GM12891 (cell line): ENCODE measurements at places on chromosomes 2 and 18.
A peak's percentile ranks its signal among the peaks of the same experiment; 100 is the strongest.

- no peak for DNase-seq
Observed at GRCh38 chr18:61360404-61361383, 27.5 kb downstream of the CDH20 start.

GRCh38 chr18:39039813-39040212 is 1474.2 kb upstream of the CELF4 start:
- DNase-seq, result no peak

DNA sequence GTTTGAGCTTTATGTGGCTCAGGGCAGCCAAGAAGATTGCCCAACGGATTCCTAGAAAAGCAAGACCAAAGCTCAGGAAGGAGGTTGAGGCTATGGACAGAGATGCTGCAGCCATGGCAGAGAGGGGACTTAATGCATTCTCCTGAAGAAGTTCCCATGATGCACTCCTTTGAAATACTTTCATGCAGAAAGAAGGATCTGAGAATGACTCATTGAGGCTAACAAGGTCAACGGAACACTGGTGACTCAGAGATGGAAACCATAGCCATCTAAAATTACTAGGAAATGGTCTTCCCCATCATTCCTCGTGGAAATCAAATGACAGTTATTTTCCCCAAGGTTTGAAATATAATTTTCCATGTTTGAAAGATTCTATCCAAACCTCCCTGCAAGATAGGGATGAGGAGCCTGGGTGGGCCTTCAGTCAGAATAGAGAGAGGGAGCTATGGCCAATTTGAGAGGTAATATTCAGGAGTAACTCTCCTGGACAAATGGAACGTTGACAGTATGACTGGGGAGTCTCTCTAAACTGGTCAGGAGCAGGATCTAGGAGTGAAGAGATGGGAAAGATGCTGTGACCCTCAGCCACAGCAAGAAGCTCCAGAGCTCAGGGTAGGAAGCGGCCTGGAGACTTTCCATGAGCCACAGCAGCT is 63.0 kb downstream of the REEP1 start:
- no peak for DNase-seq

GRCh38 chr2:147374423-147374811 is 470.4 kb upstream of the ACVR2A start:
- DNase-seq, result no peak

DNA sequence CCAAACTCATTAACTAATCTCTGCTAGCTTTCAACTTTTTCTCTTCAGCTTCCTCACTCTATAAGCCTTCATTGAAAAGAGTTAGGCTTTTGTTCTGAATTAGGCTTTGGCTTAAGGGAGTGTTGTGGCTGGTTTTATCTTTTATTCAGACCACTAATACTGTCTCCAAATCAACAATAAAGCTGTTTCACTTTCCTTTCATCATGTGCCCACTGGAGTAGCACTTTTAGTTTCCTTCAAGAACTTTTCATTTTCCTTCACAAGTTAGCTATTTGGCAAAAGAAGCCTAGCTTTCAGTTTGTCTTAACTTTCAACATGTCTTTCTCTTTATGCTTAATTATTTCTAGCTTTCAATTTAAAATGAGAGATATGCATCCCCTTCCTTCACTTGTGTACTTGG is 271.7 kb upstream of the FSIP2 start:
- DNase-seq, result no peak

GRCh38 chr2:1603521-1603920 is 140.8 kb downstream of the PXDN start:
- DNase-seq, result no peak

DNA sequence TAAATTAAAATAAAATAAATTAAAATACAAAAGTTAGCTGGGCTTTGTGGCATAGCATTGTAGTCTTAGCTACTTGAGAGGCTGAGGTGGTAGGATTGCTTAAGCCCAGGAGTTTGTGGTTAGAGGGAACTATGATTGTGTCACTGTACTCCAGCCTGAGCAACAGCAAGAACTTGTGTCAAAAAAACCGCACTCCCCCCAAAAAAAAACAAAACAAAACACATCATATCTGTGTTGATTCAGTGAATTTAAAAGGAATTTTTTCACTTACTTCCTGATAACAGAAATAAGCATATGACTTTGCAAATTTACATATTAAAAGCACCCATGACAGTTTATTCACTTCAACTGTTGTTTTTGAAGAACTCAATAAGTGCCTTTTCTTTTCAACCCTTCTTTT is 68.1 kb upstream of the PELI1 start:
- DNase-seq, result no peak

DNA sequence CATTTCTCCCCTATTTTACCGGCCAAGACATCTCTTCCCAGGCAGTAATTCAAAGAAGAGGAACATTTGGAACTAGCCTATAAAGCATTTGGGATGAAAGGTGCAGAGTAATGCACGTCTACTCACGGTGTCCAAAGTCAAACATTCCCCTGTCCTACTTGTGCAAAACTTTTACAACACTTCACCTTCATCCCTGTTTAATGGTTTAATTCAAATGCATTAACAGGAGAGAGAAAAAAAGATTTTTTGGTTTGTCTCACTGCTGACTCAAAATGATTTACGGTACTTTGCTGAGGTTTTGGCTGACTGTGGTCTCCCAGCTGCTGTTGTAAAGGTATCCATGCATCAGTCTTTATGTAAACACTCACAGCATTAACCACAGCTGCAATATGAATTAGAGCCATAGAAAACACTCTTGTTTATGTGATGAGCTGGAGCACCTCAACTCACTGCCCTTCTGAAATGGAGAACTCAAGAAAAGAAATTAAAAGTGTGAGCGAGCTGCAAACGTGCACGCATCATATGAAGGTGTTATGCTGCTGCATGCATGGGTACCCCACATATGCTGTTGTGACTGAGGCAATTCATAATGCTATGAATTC is 220.5 kb downstream of the PIEZO2 start:
- DNase-seq, result peak; percentile 46

DNA sequence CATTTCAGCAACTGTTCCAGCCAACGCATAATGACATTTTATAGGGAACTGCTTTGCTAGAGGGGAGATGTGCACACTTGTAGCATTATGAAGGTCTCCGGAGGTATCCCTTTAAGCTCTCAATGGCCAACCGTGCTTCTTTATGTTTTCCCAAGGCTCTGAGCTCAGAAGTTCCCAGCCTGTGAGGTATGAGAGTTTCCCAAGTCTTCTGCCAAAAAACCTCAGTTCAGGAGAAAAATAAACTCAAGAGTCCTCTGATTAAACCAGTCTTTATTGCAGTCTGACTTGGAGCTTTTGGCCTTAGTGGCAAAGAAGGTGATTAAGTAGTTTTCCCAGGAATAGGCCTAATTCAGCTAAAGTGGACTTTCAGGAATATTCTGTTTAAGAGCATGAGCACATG is 35.4 kb upstream of the ZNF532 start:
- DNase-seq, result no peak

GRCh38 chr2:224302952-224303351 is 99.0 kb downstream of the FAM124B start:
- no peak for DNase-seq

DNA sequence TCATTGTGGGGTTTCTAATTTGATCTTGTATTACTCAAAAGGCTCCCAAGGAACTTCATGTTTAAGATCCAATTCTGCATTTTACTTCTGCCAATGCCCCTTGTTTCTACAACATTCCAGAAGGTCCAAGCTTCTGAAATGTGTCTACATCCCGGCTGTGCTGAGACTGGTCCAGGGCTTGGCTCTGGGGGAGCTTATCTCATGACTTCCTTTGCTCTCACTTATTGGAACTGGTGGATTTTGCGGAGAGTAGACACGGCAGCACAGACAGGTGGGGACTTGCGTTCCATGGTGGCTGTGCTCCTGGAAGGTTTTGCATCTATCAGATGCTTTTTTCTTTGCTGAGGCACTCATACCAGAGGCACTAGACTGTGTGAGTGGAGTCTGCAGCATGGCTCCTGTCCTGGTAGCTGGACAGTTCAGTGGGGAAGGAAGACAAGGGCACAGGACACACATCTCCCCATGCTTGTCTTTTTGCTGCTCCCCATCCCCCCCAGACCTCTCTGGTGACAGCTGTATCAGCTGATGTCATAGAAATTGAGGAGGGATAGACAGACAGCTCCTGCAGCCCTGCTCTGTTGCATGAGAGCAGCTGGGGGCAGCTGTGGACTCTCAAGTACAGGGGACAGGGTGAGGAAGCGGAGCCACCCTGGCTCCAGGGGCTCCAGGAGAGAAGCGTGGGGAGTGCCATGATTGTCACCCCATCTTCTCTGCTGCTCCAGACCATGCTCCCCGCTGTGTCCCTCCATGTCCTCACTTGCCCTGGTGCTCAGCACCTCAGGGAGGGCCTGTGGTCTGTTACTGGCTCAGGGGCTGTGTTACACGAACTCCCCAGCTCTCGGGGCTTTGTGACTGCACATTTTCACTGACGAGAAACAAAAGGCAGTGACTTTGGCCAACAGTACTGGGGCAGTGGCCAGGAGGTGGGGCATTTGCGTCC is 46.0 kb downstream of the ACAA2 start:
- DNase-seq, result no peak

GRCh38 chr2:19785447-19785846 is 116.3 kb downstream of the TTC32 start:
- DNase-seq, result no peak

- DNase-seq, result no peak
Observed at GRCh38 chr2:254241-254640, 9.6 kb downstream of the SH3YL1 start.

DNA sequence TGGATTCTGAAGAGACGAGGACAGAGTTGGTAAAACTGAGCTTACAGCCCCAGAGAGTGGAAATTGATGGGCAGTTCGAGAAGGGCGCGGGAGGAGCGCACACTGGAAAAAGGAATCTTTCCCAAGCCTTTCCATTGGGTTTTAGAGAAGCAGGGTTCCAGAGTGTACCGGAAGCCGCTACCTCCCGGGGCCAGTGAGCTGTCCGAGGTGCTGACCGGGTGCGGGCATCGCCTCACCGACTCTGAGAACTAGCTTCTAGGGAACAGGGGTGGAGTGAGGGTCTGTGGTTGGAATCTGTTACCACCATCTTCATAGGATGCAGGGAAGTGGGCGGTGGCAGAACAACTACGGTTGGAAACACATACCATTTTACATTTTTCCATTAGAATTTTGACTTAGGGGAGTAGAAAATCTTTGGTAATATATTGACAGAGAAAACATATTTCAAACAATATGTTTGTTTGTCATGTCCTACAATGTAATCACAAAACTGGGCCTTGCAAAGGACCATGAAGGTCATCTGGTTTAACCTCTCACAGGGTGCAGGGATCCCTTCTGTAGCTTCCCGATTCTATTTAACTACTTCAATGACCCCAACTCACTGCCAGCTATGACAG is 724 bp downstream of the NMS start:
- no peak for DNase-seq

- DNase-seq, result no peak
Observed at GRCh38 chr2:74548285-74548899, 5.3 kb downstream of the LOXL3 start.

GRCh38 chr2:20647738-20648137 is 3.2 kb downstream of the HS1BP3 start:
- no peak for DNase-seq

DNA sequence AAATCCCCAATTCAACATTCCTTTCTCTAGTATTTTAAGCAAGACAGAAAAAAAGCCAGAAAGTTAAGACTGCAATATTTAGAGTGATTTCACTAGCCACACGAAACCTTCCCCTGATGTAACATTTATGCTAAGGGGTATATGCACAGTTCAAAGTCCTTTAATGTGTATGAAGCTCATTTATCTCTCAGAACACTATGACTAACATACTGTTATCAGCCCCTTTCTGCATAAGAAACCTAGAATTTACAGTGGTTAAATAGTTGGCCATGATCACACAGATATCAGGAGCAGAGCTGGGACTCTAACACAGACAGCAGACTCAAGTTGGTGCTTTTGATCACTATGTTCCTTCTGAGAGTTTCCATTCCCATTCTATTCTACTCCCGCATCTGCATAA is 185.5 kb downstream of the CDH2 start:
- no peak for DNase-seq

- DNase-seq, result no peak
Observed at GRCh38 chr2:18991177-18992168, 366.9 kb downstream of the OSR1 start.

DNA sequence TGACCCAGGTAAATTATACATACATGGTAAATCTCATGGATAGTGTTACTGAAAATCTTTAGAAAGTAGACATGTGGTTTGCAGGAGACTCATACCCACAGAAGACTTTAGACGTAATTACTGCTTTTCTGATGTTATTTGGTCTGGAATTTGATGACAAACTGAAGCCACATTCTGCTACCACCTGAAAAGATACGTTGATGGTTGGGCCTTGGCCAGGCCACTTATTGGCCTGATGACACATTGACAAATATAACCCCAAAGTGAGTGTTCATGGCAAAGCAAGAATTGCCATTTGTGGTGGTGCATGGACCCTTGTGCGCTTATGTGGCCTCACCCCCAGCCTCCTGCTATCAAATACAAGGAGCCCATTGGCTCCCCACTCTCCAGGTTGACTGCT is 155.6 kb downstream of the METTL4 start:
- DNase-seq, result no peak

DNA sequence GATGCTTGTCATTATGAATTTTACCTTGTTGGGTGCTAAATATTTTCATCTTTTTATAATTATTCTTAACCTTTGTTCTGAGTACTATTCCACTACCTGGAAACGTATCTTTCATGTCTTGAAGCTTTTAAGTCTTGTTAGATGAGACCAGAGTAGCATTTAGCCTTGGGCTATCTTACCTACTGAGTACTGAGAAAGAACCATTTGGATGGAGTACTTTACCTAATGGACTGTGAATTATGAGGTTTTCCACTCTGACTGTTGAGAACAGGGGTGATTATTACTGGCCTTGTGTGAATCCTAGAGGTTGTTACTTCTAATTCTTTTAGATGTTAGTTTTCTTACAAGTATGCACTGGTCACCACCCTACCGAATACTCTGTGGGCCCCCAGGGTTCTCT is 63.5 kb downstream of the CCDC102B start:
- DNase-seq, result no peak

DNA sequence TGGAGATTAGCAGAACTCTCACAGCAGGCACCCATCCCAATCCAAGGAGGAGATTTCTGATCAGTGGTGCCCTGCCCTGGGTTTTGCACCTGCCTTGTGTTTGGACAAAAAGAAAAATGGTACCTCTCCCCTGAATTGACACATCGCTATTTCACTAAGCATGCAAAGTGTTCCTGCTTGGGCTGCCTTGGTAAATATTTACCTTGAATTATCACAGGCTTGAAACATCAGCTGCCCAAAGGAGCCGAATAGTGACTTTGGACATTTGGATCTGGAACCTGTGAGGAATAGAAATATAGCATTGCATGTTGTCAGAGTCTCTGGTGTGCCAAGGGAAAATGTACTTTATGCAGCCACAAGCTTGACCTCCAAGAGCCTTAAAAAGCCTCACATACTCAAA is 926.4 kb upstream of the FANCL start:
- no peak for DNase-seq

- no peak for DNase-seq
Observed at GRCh38 chr2:195451160-195451559, 205.9 kb upstream of the SLC39A10 start.

- no peak for DNase-seq
Observed at GRCh38 chr2:54103454-54104314, 11.7 kb upstream of the ACYP2 start.

GRCh38 chr2:216949700-216950413 is 90.0 kb upstream of the TNP1 start:
- no peak for DNase-seq

- DNase-seq, result no peak
Observed at GRCh38 chr2:113136828-113137775, 9.7 kb downstream of the IL1RN start.
